Dorsolateral prefrontal cortex (tissue), 122 donors: ENCODE measurements at places on chromosomes 11 and 22.

DNA sequence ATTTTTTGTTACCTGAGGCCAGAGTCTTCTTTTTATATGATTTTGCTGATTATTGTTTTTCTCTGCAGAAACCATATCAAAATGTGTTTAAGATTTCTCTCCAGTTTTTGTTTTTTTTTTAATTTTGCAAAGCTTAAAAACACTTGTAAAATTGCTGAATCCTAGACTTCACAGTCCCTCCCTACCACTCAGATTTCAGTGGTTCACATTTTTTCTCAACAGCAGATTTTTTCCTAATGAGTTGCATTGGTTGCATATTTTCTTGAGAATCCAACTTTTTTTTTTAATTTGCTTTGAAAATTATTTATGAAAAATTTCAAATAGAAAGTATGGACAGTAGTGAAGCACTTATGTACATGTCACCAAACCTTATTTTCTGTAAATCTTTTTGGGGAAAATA lies 5.8 kb downstream of the ARL14EP start:
- no peak for DNase-seq

DNA sequence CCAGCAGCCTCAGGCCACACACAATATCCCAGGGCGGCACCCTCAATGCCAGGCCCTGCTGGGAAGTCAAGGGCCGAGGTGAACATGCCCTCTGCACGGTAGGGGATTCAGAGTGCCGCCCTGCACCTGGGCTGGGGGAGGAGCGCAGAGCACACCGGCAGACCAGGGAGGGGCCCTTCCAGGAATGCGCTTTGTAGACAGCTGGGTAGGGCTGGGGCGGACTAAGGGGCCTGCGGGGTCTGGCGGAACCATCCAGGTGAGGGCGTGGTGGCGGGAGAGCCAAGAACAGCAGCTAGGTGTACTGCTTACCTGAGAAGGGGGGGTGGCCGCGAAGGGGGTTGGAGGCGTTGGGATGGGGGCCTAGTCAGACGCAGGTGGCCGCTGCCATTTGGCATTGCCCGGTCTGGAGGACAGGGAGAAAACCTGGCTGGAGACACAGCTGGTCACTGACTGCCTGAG lies 26.0 kb downstream of the DUSP8 start:
- DNase-seq: no peak

GRCh38 chr22:19041704-19042074 lies 80.5 kb downstream of the DGCR2 start:
- peak; percentile 32 for DNase-seq

GRCh38 chr22:17095538-17095937 lies 10.7 kb downstream of the IL17RA start:
- no peak for DNase-seq

- no peak for DNase-seq
These were observed 100.2 kb upstream of the LMO1 start for GRCh38 chr11:8363921-8364320.

DNA sequence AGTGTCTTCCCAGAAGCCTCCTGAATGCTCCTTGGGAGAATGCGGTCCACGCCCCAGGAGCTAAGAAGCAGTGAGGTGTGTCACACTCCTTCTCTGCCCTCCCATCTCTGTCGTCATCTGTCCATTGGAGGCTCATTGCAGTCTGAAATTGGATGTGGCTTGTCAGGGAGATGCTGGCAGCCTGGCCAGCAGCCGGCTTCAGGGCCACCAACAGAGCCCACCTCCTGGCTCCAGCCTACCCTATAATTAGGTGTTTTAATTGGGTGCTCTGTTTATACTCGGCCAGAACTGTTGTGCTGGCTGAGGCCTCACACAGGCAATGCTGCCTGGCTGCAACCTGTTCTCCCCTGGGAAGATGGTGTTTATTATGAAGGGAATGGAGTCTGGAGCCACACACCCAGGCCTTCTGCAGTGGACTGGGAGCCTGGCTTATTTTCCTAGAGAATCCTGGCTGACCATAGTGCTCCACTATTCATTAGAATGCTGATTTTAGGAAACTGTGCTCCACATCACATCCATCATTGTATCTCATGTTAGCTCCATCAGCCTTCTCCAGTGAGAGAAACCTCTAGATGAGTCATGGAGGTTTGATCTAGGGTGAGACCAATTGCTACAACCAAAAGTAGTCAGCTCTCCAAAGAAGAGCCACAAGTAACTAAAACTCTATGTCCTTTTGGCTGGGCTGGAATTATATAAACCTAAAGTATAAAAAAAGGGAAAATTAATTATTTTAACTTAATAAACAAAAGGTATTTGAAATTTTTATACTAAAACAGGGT lies 86.8 kb upstream of the CRTAM start:
- no peak for DNase-seq

GRCh38 chr22:19525666-19526065 lies 1.5 kb upstream of the CLDN5 start:
- no peak for DNase-seq

DNA sequence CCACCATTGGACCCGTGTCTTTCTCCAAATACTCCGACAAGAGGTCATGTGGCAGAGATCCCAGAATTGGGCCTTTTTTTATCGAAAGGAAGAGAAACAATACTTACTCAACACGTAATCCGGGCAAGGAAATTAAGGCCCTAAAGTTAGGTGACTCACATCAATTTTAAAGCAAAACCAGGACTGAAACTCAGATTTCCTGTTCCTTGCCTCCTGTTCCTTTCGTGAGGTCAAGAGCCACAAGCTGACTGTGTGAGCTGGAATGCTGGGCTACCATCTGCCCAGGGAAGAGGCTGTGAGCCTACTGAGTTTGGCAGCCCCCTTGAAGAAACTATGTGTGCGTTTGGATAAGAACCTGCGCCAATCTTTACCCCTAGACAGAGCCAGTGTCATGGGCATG lies 27.1 kb upstream of the MRGPRX2 start:
- no peak for DNase-seq

DNA sequence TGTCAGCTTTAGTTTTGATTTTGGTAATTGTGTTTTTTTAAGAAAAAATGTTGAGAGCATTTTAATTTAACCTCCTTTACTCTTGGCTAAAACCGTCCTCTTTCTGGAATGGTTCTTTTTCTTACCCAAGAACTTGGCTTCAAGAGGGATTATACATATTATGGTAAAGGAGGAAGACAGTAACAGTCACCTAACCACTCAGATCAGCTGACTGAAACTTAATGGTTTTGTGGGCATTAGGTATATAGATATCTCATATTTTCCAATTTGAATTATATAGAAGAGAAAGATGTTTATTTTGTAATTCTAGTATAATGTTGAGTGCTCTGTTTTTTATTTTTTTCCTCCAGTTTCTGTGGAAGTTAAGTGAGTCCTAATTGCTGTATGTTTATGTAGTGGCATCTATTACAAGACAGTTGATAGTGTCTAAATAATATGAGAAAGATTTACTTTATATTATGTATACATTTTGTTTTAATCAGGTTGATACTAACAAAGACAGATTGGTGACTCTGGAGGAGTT lies 36.6 kb upstream of the NCR3LG1 start:
- no peak for DNase-seq

- no peak for DNase-seq
These were observed 496.4 kb downstream of the BRD1 start for GRCh38 chr22:49331223-49331815.

DNA sequence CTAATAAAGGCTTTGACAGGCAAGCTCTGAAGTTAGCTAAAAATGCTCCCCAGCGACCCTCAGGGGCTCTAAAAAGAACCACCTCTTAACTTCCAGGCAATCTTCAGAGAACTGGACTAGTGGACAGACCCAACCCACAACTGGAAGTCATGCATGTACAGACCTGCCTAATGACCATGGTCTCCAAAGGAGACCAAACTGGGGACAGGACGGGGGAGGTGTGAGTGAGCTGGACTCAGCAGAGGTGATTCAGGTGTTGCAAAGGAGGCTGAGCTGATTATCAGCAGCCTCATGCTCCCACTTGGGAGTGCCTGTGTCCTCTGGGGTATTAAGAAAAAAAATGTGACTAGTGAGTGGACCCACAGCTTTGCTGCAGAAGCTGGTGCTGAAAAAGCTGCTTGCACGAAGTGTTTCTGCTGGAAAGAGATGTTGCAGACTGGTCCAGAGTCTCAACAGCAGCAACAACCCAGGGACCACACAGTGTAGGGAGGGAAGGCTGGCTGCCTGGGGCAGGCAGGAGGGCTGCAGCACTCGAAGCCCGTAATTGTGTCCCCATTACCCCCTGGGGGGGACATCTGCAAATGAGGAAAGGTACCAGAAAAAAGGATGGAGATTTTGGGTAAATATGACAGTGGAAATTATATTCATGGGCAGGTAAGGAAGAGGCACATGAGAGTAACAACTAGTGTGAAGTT lies 35.3 kb downstream of the PITPNB start:
- no peak for DNase-seq

DNA sequence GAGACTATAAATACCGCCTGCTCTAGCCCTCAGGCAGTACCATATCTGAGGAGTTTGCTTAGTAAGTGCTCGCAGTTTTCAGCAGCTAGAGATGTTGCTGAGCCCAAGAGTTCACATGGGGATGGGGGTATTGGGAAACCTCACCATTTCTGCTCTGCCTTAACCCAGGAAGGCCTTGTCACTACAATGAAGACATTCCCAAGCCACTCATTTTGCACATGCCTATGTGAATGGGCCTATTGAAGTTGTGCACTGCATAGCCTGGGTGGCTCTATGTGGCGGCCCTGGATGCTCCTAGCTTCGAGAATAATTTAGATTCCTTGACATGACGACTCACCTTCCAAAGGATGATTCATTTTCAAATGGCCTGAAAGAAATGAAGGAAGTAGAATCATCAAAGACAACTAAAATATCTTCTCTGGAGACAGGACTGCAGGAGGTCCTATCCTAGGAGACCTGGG lies 163.4 kb downstream of the ADAMTS15 start:
- DNase-seq: no peak

DNA sequence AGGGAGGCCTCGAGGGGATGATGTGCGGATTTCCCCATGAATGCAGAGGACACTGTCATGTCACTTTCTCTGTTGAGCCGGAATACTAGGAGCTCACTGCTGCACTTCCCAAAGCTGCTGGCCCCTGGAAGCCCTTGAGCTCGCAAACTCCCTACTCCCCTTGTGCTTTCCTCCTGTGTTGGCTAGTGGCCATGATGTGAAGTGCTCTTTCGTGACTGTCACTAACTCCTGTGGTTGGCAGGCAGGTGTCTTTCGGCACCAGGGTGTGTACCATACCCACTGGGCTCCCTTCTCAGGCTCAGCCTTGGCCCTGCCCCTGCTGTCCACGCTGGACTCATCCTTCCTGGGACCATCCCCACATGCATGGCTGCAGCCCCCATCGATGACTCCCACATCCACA lies 86.2 kb downstream of the BTBD10 start:
- DNase-seq: no peak

DNA sequence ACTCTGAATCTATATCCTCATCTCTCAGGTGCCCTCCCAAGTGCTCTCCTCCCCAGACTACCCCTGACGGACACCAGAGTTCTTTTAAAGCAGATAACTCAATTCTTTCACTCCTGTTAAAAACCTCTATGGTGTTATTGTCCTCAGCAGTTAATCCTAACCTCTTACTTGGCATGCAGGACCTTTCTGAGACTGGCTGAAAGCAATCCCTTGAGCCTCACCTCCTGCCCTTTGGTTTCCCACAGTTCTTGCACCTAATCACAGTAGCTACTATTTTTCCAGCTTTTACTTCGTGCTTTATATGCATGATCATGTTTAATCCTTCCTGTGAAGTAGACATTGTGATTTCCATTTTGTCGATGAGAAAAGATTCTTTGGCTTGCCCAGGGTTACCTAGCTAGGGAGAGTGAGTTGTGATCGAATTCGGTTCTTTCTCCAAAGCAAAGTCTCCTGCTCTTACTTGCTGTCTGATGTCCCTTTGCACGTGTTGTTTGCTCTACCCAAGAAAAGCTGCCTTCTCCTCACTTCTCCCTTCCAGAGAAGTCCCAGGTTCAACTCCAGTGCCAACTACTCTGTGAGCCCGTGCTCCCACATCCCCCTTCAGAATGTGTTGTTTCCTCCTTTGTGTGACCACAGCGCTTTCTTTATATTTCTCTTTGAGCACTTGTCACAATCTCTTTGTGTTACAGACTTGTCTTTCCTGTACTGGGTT lies 2.1 kb downstream of the UBE2L3 start:
- DNase-seq: no peak

DNA sequence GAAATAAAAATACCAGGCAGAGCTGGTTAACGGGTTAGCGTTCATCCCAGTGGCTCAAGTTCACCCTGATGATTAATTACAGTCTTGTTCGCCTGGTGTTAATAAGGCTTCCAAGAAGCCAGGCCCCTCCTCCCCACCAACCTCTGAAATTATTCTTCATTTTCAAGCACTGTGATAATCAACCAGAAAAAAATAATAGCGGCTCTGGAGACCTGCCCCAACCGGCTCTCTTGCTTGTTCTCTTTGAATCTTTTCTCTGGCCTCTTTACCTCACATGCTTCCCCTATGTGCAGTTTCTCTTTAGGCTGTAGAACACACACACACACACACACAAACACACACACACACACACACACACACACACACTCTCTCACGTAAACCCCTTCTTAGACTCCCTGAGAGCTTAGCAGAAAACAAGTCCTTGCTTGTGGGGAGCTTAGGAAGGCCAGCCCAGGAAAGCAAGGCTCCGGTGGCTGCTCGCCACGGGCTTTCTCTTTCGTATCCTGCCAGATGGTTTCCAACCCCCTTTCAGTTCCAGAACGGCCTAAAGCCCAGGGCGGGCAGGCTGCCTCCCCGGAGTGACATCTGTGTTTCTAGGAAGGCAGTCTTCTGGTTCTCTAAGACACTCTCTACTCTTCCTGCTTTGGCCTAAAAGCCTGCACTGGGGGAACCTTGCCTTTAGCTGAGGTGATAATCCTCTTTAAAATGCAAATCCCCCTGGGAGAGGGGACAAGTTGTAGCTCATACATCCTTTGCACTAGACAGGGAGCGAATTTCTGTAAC lies 106.4 kb upstream of the SESN3 start:
- peak; percentile 34 for DNase-seq

DNA sequence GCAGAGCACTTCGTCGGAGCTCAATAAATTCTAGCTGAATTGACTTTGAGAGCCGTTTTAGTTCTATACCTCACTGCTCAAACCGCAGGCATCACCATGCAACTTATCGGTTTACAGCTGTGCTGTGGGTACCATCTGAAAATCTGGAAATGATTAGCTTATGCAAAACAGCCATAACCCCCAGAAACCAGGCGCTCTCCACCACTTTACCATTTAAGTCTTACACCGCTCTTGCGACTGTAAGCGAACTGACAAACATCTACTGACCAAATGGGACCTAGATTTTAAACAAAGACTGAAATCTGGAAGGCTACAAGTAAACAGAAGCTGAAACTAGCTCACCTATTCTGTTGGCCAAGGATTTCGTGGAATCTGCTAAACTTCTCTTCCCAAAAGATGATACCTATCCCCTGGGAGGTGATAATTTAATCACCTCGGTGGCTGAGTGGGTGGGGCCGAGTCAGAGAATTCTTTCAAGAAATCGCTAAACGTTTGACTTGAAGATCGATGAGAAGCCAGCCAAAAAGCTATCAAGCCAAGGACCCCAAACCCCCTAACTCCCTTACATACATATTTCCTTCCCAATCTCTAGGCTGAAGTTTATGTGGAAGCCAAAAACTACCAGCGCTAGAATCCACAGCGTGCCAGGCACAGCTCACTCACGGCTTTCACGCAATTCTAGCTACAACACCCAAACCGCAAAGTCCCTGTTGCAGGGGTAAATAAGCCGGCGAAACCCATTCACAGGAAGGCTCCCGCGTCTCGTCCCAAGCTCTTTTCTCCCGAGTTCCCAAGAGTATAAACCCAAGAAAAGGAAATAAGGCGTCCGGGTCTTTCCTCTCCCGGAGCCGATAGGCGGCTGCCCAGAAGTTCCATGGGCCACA lies 644 bp downstream of the SPTY2D1 start:
- no peak for DNase-seq

- no peak for DNase-seq
These were observed 351.9 kb downstream of the ETS1 start for GRCh38 chr11:128235426-128235825.
